ENCODE measurements at places on chromosomes 2 and 18. TPM values are rescaled to one million over a fixed set of nuclear protein-coding genes. Genes with fewer than 3 reads are reported as not detected.

The TMEM150A gene
- 13.2 TPM for polyA plus RNA-seq

The ACMSD gene
- not detected for polyA plus RNA-seq

The FER1L5 gene
- not detected for polyA plus RNA-seq

The SERPINB7 gene
- polyA plus RNA-seq: not detected

The PDE6D gene
- 62.8 TPM for polyA plus RNA-seq

The TAF4B gene
- polyA plus RNA-seq: 4.3 TPM

The ID2 gene
- 378 TPM for polyA plus RNA-seq

The CCDC141 gene
- polyA plus RNA-seq: 3.9 TPM

The SERPINB11 gene
- not detected for polyA plus RNA-seq

The POU3F3 gene
- polyA plus RNA-seq: not detected

The HOXD8 gene
- not detected for polyA plus RNA-seq

The HOXD3 gene
- polyA plus RNA-seq: not detected

The UGT1A8 gene
- not detected for polyA plus RNA-seq

The FSIP2 gene
- polyA plus RNA-seq: not detected

The IL1A gene
- not detected for polyA plus RNA-seq

All from CD8-positive, alpha-beta memory T cell (primary cell).